ENCODE measurements at places on chromosomes 16 and 17. TPM values are rescaled to one million over a fixed set of nuclear protein-coding genes. Genes with fewer than 3 reads are reported as not detected.
A peak's percentile ranks its signal among the peaks of the same experiment; 100 is the strongest.

Gene LRRC46
- total RNA-seq, result 23.5 TPM

DNA sequence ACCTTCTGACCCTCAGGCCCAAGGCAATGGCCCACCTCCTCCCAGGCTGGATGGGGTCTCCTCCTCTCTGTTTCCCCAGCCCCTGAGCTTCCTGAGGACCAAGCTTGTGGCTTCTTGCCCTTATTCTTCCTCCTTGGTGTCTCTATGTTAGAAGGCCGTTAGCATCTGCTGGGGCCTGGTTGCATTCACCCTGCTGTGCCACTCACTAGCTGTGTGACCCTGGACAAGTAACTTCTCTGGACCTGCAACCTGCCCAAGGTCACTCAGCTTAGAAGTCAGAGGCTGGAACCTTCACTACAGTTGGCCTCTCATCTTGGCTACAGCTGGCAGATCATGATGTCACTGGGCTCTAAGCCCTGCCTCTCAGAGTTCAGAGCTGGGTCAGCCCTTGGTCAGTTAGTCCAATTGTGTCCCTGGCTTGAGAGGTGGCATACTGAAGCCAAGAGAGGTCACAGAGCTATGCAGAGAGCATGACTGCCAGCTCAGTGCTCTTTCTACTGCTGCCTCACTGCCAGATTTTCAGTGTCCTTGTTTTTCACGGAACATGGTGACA lies 3.0 kb downstream of the MT2A start:
- peaks cover 47% of the 10 kb centered on the region for H3K4me1 ChIP-seq
- H3K36me3 ChIP-seq, result no peaks in the 10 kb centered on the region
- DNase-seq, result no peak

GRCh38 chr17:41705271-41705991 lies 6.7 kb upstream of the GAST start:
- no peaks in the 10 kb centered on the region for H3K27me3 ChIP-seq
- no peak for DNase-seq
- H3K27ac ChIP-seq, result no peak overlapping the region
- H3K36me3 ChIP-seq, result no peaks in the 10 kb centered on the region
- no peak overlapping the region for H3K4me3 ChIP-seq

DNA sequence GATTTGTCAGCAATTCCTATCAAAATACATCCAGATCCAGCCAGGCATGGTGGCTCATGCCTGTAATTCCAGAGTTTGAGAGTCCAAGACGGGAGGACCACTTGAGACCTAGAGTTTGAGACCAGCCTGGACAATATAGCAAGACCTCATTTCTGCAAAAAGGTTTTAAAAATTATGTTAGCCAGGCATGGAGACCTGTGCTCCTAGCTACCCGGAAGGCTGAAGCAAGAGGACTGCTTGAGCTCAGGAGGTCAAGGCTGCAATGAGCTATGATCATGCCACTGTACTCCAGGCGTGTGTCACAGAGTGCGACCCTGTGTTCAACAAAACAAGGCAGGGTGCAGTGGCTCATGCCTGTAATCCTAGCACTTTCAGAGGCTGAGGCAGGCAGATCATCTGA lies 215.2 kb downstream of the CPPED1 start:
- no peaks in the 10 kb centered on the region for H3K27me3 ChIP-seq
- no peak overlapping the region for H3K4me3 ChIP-seq
- DNase-seq, result no peak
- H3K27ac ChIP-seq, result no peak overlapping the region
- H3K36me3 ChIP-seq, result no peaks in the 10 kb centered on the region
- H3K4me1 ChIP-seq, result no peaks in the 10 kb centered on the region

- H3K36me3 ChIP-seq, result no peaks in the 10 kb centered on the region
- H3K4me3 ChIP-seq, result no peak overlapping the region
- H3K4me1 ChIP-seq, result no peaks in the 10 kb centered on the region
- no peak for DNase-seq
- no peak overlapping the region for H3K27ac ChIP-seq
- no peaks in the 10 kb centered on the region for H3K27me3 ChIP-seq
Observed at GRCh38 chr16:72455743-72456659, 284.0 kb upstream of the PMFBP1 start.

DNA sequence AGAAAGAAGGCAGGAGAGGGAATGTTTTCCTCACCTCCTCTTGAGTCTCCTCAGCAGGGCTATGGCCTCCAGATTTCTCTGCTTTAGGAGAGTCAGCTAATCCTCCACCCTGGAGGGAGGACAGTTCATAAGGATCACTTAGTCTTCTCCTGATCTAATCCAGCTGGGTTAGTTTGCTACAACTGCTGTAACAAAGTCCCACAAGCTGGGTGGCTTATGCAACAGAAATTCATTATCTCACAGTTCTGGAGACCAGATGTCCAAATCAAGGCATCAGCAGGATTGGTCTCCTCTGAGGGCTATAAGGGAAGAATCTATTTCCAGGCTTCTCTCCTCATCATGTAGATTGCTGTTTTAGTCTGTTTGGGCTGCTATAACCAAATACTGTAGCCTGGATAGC lies 40.6 kb upstream of the XYLT1 start:
- no peaks in the 10 kb centered on the region for H3K4me1 ChIP-seq
- H3K27me3 ChIP-seq, result no peaks in the 10 kb centered on the region
- DNase-seq, result no peak
- H3K27ac ChIP-seq, result no peak overlapping the region
- H3K4me3 ChIP-seq, result no peak overlapping the region

Gene CHMP6
- total RNA-seq, result 32.8 TPM

Gene SCN4A
- total RNA-seq, result 0.20 TPM

GRCh38 chr17:7590743-7591142 lies 849 bp upstream of the SOX15 start:
- H3K27ac ChIP-seq, result no peak overlapping the region
- H3K36me3 ChIP-seq, result peaks cover 29% of the 10 kb centered on the region
- peaks cover 13% of the 10 kb centered on the region for H3K4me1 ChIP-seq
- DNase-seq, result no peak
- H3K4me3 ChIP-seq, result no peak overlapping the region

Gene PKMYT1
- 6.1 TPM for total RNA-seq

DNA sequence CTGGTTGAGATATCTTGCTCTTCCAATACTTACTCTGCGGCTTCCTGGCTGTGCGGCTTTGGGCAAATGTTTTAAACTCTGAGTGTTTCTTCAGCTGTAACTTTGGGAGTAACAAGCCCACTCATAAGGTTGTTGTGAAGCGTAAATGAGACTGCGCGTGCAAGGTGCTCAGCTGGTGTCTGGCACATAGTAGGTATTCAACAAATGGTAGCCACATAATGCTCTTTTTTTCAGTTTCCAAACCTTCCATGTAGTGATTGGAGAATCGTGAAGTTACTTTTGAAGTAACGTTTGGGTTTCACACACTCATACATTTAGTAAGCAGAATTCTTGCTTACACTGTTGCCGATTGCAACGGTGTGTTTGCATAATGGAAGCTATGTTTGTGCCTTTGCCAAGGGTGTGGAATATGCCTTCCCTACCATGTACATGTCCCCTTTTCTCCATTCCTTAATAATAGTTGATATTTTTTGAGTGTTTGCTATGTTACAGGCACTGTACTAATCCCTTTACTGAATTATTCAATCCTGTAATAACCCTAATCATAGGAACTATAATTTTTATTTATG lies 829 bp downstream of the DHRS7B start:
- H3K27ac ChIP-seq, result peak overlapping the region; percentile 93
- H3K4me1 ChIP-seq, result peaks cover 32% of the 10 kb centered on the region
- no peaks in the 10 kb centered on the region for H3K27me3 ChIP-seq

DNA sequence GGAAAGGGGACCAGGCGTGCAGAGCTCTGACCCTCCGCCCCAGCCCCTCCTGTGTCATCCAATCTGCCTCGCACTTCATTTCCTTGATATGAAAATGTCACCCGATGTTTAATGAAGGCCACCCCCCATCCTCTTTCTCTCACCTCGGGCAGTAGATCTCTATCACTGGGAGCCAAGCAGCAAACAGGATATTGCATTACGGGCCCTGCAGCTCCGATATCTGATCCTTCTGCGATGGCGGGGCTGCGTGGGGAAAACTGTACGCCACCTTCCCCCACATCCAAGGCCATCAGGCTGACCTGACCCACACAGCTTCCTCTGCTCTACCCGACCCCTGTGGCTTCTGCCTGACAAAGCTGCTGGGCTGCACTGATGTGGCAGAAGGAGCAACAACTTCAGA lies 74.9 kb downstream of the DYNLRB2 start:
- H3K4me1 ChIP-seq, result no peaks in the 10 kb centered on the region
- DNase-seq, result no peak
- no peak overlapping the region for H3K4me3 ChIP-seq
- H3K27ac ChIP-seq, result no peak overlapping the region
- peaks cover 6% of the 10 kb centered on the region for H3K36me3 ChIP-seq
- H3K27me3 ChIP-seq, result no peaks in the 10 kb centered on the region

DNA sequence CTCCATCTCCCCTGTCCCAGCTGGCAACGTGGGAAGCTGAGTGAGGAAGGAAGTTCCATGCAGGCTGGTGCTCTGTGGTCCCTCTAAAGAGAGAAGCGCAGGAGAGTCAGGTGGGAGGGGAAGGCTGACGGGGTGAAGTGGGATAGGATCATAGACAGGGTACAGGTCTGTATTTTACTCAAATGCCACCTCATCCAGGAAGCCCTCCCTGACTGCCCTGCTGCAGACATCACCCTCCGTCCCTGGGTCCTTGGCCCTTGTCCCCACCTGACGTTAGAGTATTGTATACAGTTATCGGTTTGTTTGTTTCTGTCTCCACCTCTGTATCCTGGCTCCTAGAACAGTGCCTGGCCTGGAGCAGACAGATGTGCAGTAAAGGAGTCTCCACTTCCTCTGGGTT lies 11.7 kb downstream of the CANT1 start:
- H3K4me3 ChIP-seq, result no peak overlapping the region
- peaks cover 6% of the 10 kb centered on the region for H3K36me3 ChIP-seq
- H3K27ac ChIP-seq, result peak overlapping the region; percentile 27
- no peaks in the 10 kb centered on the region for H3K27me3 ChIP-seq

- no peak for DNase-seq
- no peaks in the 10 kb centered on the region for H3K36me3 ChIP-seq
- no peaks in the 10 kb centered on the region for H3K27me3 ChIP-seq
Observed at GRCh38 chr17:81635431-81635830, 1.5 kb downstream of the NPLOC4 start.

Gene GPR179
- total RNA-seq, result under 0.01 TPM

DNA sequence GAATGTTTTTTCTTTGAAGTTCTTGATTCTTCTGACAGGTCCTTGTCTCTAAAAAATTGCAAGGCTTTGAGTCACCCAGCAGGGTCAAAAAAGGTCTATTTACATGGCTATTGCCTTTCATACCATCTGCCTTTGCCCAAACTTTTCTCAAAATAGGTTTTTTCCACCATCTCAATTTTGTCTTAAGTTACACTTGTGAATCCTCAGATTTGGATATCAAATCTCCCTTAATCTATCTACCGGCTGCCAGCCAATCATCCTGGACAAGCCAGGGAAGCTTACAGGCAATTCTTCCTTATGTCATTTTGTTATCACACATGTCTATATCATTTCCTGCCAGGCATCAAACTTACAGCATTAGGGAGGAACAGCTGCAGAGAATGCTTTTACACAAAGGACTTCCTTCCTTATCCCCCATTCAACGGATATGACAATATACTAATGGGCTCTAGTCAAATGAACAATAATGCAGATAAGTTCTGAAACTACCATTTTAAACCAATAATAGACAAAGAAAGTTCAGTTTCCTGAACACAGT lies 104.1 kb upstream of the CORO6 start:
- H3K27ac ChIP-seq, result peak overlapping the region; percentile 72
- H3K4me3 ChIP-seq, result no peak overlapping the region
- H3K36me3 ChIP-seq, result no peaks in the 10 kb centered on the region

Gene HS3ST3A1
- total RNA-seq, result 1.3 TPM

DNA sequence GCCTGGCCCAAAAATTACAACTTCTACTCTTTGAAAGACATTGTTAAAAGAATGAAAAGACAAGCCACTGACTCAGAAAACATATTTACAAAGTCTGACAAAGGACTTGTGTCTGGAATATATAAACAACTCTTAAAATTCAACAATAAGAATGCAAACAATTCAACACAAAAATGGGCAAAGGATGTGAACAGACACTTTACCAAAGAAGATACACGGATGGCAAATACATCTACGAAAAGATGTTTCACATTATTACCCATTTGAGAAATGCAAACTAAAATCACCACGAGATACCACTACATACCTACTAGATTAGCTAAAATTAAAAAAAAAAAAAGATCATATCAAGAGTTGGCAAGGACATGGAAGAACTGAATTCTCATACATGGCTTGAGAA lies 80.8 kb upstream of the METRNL start:
- DNase-seq, result no peak
- no peak overlapping the region for H3K4me3 ChIP-seq
- H3K27ac ChIP-seq, result no peak overlapping the region
- H3K36me3 ChIP-seq, result no peaks in the 10 kb centered on the region
- no peaks in the 10 kb centered on the region for H3K27me3 ChIP-seq

DNA sequence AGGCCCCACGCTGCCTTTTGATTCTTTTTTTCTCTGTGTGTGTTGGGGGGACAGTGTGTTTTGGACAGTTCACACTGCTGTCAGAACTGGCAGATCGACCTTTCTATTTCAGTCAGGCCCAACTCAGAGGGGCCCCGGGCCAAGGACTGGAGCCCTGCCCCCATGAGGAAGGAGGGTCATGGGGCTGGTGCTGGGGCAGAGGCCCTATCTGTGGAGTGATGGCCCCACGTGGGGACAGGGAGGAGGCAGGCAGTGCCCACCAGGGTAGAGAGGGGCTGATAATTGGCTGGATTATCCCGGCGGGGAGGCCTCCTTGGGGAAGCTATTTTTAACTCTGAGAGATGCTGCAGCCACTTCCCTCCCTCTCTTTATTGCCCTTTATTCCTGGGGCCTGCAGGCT lies 5.7 kb upstream of the KCNJ12 start:
- no peaks in the 10 kb centered on the region for H3K36me3 ChIP-seq
- H3K27ac ChIP-seq, result no peak overlapping the region
- no peak for DNase-seq
- no peak overlapping the region for H3K4me3 ChIP-seq
- peaks cover 4% of the 10 kb centered on the region for H3K4me1 ChIP-seq

Gene SLFN12L
- 26.2 TPM for total RNA-seq

- no peaks in the 10 kb centered on the region for H3K36me3 ChIP-seq
- H3K27ac ChIP-seq, result no peak overlapping the region
- H3K4me3 ChIP-seq, result no peak overlapping the region
- H3K4me1 ChIP-seq, result no peaks in the 10 kb centered on the region
- H3K27me3 ChIP-seq, result no peaks in the 10 kb centered on the region
- DNase-seq, result no peak
Observed at GRCh38 chr16:25838724-25839186, 147.0 kb downstream of the HS3ST4 start.

DNA sequence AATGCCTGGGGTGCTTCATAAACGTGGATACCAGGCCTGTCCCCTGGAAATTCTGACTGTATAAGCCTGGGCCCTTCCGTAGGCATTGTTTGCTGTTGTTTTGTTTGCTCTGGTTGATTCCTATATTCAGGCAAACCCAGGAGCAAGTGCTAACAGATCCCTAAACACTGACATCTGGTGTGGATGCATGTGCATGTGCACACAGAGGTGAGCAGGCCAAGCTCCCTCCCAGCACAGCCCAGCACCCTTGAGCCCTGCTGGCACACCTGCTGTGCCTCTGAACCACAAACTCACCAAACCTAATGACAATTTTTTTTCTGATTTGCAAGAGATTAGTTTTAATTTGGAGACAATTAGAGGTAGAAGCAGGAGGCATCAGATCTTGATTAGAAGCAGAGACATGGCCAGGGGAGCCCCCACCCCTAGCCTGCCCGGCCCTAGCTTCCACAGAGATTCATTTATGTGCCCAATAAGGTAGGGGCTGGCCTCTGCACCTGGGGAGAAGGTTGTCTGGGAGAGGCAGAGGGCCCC lies 40.4 kb downstream of the TMEM132E start:
- no peaks in the 10 kb centered on the region for H3K36me3 ChIP-seq
- no peak overlapping the region for H3K4me3 ChIP-seq
- H3K4me1 ChIP-seq, result no peaks in the 10 kb centered on the region
- H3K27ac ChIP-seq, result no peak overlapping the region

Gene KRTAP3-1
- total RNA-seq, result not detected

Measured in upper lobe of left lung (tissue), 6 donors.